ENCODE measurements at places on chromosomes 16 and 17.

DNA sequence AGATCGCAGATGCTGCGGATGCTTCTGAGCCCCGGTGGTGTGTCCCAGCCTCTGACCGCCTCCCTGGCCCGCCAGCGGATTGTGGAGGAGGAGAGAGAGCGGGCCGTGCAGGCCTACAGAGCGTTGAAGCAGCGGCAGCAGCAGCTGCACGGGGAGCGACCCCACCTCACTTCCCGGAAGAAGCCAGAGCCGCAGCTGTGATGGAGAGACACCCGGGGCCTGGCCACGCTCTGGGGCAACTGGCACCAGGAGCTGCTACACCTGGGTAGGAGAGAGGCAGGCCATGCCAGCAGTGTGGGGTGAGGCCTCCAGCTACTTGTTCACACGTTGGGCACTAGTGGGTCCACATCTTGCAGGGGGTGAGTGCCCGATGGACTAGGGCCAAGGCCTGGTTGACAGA, 6.0 kb downstream of the CCDC137 start:
- DNase-seq: no peak

DNA sequence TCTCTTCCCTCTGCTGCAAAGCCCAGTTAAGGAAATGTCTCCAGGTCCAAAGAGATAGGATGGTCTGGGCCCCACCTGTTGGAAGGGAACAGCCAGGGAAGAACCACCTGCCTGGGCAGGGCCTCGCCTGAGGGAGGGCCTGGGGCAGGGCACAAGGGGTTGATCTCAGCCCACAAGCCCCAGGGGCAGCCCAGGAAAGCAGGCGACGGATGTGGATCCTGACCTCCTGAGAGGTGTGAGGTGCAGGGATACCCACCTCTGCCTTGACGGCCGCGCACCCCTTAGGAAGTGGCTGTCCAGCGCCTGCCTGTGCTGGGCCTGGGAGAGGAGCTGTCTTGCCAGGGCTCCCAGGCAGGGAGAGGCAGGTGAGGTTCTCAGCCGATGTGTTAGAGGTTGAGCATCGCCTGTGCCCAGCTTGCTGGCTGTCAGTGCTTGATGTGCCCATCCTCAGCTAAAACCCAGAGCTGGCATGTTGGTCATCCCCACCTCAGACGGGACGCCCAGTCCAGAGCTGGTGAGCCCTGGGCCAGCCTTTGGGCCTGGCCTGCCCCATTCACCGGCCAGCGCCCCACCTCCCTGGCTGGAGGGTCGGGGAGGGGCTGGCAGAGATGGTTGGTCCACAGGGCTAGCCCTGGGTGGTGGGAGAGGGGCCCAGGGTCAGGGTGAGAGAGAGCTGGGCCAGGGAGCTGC, 434 bp downstream of the CEMP1 start:
- DNase-seq: no peak

DNA sequence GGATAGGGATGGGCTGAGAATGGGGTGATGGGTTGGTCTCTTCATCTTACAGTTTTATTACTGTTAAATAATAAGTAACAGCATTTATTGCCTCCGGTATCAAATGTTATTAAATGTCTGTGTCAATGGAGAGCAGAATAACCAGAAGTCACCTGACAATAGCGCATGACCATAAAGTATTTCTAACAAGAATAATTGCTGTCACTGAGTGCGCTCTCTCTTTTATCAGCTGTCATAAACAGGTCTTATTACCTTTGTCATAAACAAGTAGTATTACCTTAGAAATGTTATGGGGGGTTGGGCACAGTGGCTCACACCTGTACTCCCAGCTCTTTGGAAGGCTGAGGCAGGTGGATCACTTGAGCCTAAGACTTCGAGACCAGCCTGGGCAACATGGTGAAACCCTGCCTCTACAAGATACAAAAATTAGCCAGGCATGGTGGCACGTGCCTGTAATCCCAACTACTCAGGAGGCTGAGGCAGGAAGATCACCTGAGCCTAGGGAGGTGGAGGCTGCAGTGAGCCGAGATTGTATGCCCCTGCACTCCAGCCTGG, 120.6 kb downstream of the MAP2K6 start:
- no peak for DNase-seq

DNA sequence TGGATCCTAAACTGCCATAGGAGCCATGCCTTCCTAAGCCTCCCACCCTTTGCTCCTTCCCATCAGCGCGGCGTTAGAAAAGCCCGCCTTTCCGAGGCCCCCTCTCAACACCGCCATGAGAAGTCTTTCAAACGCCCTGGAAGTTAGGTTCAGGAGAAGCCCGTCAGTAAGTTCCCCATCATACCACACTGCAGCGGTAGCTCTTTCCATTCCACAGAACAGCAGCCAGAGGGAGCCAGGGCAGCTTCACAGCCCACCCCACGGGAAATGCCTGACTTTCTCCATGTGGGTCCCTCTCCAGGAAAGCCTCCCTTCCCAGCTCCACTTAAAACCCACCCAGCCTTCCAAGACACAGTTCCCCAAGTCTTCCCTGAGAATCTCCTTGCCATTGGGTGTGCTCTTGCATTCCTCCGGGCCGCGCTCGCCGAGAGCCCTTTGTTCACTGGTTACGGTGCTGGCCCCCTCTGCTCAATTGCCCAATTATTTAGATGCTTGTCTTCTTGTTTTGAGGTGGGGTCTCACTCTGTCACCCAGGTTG, 28.7 kb downstream of the KIAA0513 start:
- peak; percentile 33 for DNase-seq

- no peak for DNase-seq
Observed at GRCh38 chr17:3812284-3812683, 11.3 kb upstream of the ITGAE start.

DNA sequence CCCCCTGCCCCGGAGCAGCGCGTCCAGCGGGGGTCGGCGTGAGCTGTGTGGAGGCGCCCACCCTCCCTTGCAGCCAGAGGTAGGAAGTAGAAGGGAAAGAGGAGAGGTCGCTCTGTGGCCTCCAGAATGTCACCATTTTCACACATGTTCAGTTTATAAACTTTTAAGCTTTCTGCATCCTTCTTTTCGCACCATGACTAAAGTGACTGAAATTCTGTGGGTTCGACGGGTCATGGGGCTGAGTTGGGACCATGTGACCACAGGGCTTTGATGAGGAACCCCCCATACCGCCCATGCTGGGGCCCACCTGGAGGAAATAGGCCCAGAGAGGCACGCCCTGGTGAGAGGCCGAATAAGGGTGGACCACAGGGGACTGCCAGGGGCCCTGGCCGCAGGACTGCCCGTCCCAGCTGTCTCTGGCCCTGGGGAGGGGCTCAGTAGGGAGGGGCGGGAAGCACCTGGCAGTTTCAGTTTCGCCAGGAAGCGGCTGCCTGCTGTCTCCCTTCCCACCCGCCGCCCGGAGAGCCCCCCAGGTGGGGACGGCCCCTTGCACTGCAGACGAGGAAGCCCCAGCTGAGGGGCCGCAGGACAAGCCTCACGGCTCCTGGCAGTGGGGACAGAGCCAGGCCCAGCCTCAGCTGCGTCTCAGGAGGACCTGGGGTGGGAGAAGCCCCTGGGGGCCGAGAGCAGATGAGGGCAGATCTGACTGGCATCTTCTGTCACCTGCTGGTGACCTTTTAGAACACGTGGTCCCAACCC, 9.0 kb downstream of the CBFA2T3 start:
- DNase-seq: no peak

- no peak for DNase-seq
Observed at GRCh38 chr16:84406006-84406963, 37.9 kb downstream of the ATP2C2 start.

GRCh38 chr17:45050481-45051059, 862 bp downstream of the DCAKD start:
- DNase-seq: peak; percentile 30

- no peak for DNase-seq
Observed at GRCh38 chr17:43927060-43927864, 15.0 kb downstream of the PPY start.

DNA sequence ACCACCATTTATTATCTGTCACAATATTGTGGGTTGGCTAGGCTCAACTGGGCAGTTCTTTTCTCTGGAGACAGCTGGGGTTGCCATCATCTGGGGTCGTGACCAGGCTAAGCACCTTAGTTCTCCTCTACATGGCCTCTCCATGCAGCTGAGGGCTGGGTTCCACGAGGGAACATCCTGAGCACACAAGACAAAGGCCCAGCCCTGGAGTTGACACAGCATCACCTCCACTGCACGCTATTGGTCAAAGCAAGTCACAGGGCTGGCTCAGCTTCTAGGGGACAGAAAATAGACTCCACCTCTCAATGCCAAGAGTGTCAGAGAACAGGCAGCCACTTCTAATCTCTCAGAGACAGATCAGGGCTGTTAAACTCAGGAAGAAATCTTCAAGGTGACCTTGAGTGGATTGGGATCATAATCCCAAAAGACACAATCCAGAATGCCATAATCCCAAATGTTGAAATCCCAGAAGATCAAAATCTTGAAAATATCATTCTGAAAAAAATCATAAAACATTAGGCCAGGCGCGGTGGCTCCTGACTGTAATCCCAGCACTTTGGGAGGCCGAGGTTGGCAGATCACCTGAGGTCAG, 13.0 kb upstream of the USP10 start:
- DNase-seq: no peak

DNA sequence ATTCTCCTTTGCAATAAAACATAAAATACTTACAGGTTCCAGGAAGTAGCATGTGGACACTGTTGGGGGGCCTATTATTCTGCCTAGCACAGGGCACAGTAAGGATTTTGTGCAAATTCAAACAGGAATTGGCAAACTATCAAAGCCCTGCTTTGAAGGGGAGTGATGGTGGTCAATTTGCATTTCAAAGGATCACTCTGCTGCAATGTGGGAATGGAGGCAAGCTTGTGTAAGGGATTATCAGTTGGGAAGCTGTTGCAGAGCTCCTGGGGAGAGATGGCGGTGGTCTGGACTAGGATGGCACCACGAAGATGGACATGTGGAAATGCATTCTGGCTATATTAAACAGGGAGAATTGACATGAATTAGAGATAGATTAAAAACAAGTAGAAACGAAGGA, 990.7 kb upstream of the RBFOX1 start:
- no peak for DNase-seq

GRCh38 chr17:1557355-1558095, 5.1 kb downstream of the PITPNA start:
- DNase-seq: no peak

DNA sequence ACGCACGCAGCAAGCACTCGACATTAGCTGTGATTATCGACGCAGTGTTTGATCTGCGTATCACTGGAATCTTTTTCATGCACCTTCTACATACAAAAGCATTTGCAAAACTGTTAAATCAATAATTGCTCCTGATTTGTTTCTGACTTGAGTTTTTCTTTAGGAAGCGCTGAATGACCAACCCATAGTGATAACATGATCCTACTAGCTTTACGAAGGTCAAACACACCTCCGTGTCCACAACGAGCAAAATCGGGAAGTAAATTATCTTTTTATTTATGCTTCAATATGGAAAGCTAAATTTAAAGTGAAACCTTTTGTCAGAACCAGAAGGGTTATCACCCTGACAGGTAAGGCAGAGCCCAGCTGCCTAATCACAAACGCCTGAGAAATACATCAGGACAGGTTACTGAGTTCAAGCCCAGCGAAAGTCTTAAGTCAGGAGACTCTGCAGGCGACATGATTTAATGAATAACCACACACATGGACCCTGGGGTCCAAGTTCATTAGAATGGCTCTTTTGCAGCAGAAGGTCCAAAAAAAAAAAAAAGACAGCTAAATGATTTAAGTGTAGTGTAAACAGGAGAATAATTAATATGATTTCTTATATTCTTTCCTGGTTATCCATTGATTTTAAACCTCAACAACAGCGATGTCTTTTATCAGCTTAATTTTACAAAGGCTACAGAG, 104.2 kb downstream of the ADCY9 start:
- DNase-seq: no peak

DNA sequence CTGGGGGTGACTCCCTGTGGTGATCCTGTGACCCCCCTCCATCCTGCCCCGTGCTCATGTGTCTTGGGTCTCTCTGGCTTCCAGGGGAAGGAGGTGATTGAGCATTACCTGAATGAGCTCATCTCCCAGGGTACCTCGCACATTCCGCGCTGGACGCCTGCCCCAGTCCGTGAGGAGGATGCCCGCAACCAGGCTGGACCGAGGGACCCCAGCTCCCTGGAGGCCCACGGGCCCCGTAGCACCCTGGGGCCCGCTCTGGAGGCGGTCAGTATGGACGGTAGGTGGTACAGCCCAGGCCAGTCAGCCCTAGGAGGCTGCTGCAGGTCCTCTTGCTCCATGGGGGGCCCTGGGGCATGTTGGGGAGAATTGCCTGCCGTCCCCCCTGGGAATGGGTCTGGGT, 33.6 kb downstream of the SEC14L5 start:
- DNase-seq: no peak

DNA sequence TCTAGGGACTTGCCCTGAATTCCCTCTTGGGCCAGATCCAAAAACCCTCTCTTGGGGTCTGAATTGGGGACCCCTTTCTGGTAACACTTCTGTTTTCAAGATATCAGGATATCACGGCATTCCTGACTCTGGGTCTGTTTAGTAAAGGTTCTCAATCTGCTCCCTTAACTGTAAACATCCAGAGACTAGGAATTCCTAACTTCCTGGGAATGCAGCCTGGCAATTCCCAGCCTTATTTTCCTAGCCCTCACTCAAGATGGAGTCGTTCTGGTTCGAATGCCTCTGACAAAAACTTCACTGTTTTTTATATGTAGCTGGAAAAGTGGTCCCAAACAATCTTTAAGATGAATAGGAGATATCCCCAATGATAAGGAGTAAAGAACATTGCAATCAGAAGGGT, 141.6 kb upstream of the XYLT1 start:
- DNase-seq: no peak

GRCh38 chr16:65494080-65494479, 372.2 kb upstream of the CDH11 start:
- DNase-seq: no peak

- no peak for DNase-seq
Observed at GRCh38 chr17:71470062-71470461, 650.8 kb upstream of the SOX9 start.

DNA sequence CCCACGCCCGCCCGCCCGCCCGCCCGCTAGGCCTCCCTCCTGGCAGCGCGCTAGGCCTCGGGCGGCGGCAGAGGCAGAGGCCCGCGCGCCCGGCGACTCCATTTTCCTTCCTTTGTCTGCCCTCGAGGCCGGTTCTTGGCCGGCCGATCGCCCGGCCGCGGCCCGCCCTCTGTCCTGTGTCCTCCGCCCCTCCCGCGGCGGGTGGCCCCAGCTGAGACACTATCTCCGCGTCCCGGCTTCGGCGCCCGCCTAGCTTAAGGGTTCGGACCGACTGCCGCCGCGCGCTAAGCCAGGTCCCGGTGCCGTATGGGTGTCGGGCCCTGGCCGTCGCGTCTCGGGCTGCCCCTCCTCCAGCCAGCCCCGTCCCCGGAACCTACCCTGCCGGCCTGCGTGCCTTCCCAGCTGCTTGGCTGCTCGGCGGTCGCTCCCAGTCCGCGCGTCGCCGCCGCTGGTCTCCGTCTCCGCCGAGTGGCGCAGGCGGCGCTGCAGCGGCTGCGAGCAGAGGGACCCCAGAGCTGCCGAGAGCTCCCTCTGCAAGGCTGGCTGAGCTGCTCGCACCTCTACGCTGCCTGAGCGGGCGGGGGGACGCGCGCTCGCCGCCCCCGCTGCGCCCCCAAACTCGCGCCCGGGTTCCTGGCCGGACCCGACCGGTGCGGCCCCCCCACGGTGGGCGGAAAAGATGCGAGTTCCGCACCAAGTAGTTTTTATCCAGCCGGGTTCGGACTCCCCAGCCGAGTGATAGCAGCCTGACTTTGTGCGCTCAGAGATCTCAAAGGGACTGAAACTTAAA, 787 bp downstream of the CTCF start:
- peak; percentile 73 for DNase-seq
